NCI-H526 (cell line): ENCODE measurements at places on chromosomes 5 and 9.
A peak's percentile ranks its signal among the peaks of the same experiment; 100 is the strongest.

- DNase-seq: peak; percentile 56
Observed at GRCh38 chr9:74379718-74380117, 117.4 kb upstream of the RORB start.

- DNase-seq: no peak
Observed at GRCh38 chr5:176748073-176748966, 62.0 kb upstream of the UNC5A start.

GRCh38 chr5:52710310-52710971 is 77.3 kb upstream of the ITGA1 start:
- no peak for DNase-seq

GRCh38 chr9:36341936-36342577 is 58.0 kb downstream of the RNF38 start:
- no peak for DNase-seq

GRCh38 chr9:14693251-14693861 is at the start of gene ZDHHC21:
ZDHHC21 (minus strand) TSS chr9:14693432; CDS start chr9:14674340, 19,092 bp downstream.
- peak; percentile 69 for DNase-seq

GRCh38 chr5:100676817-100677631 is 141.8 kb downstream of the FAM174A start:
- no peak for DNase-seq

GRCh38 chr9:72025906-72026305 is 34.5 kb downstream of the C9orf57 start:
- no peak for DNase-seq

- DNase-seq: no peak
Observed at GRCh38 chr9:105912863-105913516, 218.6 kb downstream of the TMEM38B start.

GRCh38 chr9:75957116-75957515 is 66.6 kb downstream of the PCSK5 start:
- DNase-seq: no peak

- DNase-seq: peak; percentile 61
Observed at GRCh38 chr5:137304226-137304874, 194.8 kb downstream of the SPOCK1 start.

GRCh38 chr9:90037146-90037797 is 432.5 kb downstream of the GADD45G start:
- no peak for DNase-seq

- no peak for DNase-seq
Observed at GRCh38 chr5:94276048-94276447, 342.4 kb downstream of the KIAA0825 start.

DNA sequence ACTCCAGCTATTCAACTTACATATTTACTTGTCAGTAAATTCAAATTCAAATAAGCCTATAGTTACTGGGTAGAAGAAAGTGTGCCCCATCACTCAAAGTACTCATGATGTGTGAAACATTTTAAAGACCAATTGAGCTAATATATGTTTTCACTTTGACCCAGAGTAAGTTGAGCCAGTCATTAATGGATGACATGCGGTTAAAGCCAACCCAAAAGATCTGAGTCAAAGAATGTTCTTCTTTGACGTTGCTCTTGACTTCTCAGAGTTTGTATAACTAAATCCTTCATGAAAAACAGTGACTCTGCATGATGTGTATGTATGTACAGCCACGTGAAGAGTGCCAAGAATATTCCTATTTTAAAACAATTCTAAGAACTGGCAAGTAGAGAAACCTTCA is 237.4 kb downstream of the NR2F1-AS1 start:
- DNase-seq: no peak

DNA sequence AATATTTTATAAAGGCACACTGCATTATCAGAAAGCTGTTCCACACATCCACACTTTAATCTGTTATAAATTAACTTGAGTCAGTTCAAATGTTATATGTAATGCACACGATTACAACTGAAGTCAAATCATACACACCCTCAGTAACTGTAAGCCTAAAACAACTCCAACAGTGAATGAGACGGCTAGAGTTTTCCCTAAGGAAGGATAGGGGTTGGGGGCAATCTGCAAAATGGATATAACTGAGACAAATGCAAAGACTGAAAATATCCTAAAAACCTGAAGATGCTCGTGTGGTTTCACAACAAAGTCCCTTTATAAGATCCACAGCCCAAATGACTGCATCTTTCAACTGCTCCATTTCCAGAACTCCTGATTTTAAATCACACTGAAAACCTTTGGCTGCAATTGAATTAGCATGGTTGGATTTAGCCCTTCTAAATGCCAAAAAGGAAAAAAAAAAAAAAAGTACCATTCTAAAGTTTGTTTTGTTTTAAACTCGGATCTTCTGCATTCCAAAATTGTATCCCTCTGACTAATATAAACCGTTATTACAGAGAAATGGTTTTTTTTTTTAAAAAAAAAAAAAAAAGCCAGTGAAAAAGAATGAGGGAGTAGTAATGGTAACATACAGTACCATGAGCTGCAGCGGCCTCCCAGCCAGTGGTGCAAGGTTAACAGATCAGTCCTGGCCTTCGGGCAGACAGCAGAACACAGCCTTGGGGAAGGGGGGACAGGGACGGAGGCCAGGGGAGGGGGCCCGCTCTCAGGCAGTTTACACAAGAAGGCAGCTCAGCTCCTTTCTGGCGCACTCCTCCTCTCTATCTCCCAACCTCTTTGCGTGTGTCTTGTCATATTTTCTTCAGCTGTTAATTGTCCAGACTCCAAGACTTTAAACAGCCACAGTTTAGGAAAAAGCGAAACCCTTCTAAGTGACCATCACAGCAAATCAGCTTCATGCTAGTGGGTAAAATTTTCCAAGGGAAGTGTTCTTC is 166.1 kb downstream of the BNC2 start:
- DNase-seq: peak; percentile 56

- DNase-seq: no peak
Observed at GRCh38 chr9:37369671-37370070, 52.8 kb upstream of the GRHPR start.

- DNase-seq: no peak
Observed at GRCh38 chr9:88835038-88835466, 156.2 kb upstream of the S1PR3 start.

DNA sequence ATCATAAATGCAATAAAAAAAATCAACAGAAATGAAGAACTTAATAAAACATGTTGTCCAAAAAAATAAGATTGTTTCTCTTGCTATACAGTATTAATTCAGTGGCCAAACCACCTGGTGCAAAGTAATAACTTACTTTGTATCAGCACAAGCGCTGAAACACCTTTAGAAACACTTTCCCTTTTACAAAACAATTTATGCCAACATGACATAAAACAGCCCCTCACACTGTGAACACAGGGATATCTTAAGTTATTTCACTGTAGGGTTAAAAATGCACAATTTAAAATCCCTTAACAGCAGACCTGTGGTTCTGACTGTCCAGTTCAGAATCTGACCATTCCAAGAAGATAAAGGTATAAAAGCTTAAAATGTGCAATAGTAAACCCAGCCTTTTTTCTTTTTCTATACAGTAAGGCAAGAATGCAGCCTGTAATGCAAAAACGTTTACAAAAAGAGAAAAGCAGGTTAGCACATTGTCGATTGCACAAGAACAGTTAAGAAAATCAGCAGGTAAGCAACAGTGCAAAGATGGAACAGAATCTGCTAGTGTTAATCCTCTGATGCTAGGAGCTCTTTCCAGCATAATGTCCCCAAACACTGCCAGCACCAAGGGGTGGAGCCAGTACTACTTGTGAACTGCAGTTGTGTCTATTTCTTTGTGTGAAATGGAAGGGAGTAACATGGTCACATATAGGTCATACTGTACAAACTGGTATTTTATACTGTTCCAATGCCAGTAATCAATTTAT is 21.6 kb downstream of the RAB14 start:
- no peak for DNase-seq

DNA sequence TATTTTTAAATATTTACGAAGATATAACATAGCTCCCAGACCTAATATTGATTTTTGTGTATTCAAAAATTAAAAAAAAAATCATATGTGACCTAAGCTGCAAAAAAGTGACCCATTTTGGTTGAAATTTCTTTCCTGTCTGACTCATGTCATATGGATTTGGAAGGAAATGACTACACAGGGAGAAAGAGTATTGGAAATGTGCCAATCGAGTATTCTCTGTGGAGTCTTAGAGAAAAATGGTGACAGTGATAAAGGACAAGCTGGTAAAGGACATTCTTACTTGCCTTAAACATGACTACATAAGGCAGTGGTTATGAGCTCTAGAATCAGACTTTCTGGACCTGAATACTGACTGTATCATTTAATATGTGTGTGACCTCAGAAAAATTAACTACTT is 262.9 kb upstream of the PTPRD start:
- no peak for DNase-seq

DNA sequence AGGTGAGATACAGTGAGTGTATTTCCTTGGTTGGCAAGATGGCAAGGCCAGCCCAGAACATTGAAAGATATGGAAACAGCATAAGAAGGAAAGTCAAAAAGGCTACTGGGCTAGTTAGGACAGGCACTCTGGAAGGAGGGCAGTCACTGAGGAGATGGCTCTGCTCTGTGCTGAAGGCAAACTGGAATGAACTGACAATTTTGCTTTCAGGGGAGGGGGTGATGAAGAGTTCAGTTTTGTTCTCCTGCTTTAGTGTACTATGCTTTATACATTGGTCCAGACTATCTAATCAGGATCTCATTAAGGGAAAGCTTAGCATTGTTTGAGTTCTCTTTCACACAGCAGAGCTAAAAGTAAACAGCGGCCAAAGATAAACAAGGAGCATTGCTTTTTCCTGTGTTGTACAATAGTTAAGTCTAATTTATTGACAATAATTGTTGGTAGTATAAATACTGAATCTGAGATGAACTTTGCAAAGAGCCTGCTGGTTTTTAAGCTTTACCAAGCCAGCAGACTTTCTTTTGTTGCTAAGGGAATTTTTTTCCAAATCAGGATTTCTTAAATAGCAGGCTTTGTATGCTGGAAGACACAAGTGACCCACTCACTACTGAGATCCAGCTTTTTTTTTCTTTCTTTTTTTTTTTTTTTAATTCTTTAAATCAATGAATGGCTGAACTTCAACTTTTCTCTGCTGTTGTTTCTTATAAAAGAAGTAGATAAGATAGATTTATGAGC is 355.5 kb downstream of the ARRDC3 start:
- no peak for DNase-seq

- no peak for DNase-seq
Observed at GRCh38 chr5:83029912-83030311, 47.3 kb downstream of the TMEM167A start.

- DNase-seq: no peak
Observed at GRCh38 chr5:3303777-3304176, 291.9 kb upstream of the IRX1 start.

- DNase-seq: no peak
Observed at GRCh38 chr9:101460965-101461364, 25.4 kb upstream of the ALDOB start.

GRCh38 chr9:123073991-123074422 is 40.5 kb downstream of the GPR21 start:
- DNase-seq: no peak

GRCh38 chr9:130949188-130950038 is 10.4 kb upstream of the FIBCD1 start:
- DNase-seq: no peak

GRCh38 chr5:149447373-149448367 is 68.6 kb upstream of the IL17B start:
- DNase-seq: no peak

DNA sequence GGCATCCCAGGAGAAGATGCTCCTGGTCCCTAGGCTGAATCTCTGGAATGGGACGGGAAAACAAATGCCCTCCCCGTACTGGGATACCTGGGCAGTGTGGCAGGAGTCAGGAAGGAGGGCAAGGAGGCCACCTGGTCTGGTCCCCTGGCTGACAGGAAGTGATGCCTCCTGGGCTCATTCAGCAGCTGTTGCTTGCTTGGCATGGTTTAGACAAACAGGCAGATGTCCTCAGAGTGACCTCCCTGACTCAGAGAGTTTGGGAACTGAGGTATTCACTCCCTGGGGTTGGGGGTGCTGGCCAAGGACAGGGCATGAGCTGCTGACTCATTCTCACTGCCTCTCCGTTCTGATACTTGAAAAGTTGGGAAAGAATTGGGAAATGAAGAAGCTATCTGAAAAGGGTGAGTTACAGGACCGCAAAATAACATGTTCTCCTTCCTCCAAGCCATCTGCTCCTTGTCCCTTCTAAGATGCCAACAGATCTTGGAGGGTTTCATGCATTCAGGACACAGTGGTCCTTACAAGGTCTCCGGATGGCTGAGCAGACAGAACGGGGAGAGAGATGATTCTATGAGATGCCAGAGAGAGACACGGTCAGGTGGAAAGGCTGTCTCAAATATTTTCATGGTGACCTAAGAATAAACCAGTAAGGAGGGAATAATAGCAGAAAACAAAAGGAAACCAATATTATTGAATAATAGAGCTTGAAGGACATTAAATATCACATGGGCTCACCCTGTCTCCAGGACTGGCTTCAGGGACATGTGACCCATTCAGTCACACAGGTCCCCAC is 534.5 kb downstream of the BNC2 start:
- no peak for DNase-seq

DNA sequence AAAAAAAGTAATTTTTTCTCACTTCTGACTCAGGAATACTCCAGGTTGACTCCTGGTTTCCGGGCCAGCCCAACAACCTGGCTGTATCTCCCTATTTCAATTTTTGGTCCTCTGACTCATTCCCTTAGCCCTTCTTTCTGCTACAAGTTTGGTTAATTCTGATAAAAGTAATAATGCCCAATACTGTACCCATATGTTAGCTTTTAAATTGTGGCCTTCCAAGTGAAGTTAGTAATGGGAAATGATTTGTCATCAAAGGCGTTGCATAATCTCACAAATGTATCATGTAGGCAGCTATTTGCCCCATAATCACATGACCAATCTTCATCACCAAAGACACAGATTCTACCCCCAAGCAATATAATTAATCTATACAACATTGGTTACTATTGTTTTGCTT is 31.1 kb upstream of the BNC2 start:
- DNase-seq: no peak
